ENCODE measurements at places on chromosomes 7 and 10.

- DNase-seq: no peak
Measured at GRCh38 chr7:137996871-137997270, 5.0 kb downstream of the CREB3L2 start.

GRCh38 chr10:62133618-62134017 lies 135.0 kb downstream of the RTKN2 start:
- no peak for DNase-seq

DNA sequence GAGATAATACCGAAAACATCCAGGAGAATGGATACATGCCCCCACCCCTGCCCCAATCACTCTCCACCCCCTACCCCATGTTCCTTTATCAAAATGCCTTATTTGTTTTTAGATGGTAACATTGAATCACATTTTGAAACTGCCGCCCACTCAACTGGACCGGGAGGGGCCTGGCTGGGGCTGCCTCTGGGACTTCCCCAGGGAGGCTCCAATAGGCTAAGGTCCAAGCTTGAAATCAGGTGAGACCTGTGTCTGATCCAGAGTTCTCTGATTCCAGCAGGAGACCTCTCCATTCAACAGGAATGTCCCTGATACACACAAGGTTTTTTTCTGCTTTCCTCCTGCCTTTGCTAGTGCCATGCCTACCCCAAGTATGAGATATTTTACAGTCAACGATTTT lies 43.8 kb upstream of the ACSL5 start:
- DNase-seq: no peak

DNA sequence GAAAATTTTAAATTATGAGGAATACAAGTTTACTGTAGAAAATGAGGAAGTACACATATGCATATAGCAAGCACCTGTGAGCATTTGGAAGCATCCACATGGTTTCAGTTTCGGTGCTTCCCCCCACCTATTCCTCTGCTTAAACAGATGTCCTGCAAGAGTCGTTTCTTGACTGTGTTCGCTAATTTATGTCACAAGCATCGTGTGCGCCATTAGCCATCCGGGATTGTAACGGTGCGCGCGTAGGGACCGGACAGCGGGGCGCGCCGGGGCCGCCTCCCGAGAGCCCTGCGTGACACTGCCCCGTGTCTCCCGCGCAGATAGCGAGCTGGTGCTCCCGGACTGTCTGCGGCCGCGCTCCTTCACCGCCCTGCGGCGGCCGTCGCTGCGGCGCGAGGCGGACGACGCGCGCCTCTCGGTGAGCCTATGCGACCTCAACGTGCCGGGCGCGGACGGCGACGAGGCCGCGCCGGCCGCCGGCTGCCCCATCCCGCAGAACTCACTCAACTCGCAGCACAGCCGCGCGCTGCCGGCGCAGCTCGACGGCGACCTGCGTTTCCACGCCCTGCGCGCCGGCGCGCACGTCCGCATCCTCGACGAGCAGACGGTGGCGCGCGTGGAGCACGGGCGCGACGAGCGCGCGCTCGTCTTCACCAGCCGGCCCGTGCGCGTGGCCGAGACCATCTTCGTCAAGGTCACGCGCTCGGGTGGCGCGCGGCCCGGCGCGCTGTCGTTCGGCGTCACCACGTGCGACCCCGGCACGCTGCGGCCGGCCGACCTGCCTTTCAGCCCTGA lies 90.9 kb downstream of the NEURL1 start:
- DNase-seq: no peak
